ENCODE measurements at places on chromosomes 3 and 15.

DNA sequence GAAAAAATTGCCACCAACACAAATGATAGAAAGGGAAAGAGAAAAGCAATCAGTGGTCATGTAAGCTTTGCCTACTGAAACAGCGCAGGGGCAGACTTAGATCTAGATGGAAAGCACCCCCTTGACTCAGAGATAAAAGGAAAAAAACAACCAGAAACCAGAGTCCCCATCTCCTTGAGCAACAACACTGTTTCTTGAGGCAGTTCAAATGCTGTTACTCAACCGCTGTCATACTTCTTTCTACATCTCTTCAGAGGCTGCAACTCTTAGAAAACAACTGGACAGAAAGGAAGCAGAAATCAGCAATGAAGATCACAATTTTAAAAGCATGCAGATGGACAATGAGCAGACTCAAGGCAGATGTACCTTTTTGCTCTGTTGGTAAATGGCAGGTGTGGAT is 36.5 kb downstream of the FSIP1 start:
- no peak for DNase-seq

GRCh38 chr15:38049891-38050290 is 115.5 kb downstream of the TMCO5A start:
- no peak for DNase-seq

DNA sequence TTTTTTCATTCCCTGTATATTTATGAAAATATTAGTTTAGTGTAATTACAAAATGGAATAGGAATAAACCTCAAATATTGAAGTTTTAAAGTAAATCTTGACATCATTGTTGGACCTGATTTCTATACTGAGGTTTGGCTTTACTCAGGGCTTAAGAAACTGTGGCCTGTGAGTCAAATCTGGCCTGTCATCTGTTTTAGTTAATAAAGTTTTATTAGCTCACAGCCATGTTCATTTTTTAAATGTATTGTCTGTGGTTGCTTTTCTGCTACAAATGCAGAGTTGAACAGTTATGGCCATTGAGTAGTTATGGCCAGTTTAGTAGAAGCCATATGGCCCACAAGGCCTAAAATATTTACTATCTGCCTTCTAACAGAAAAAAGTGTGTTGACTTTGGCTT is 80.7 kb downstream of the DIPK2A start:
- no peak for DNase-seq

- DNase-seq, result no peak
These were observed at the start of gene ANKRD63 for GRCh38 chr15:40282869-40283614. Gene ANKRD63, minus strand, starts transcription at chr15:40283064. Its CDS starts 478 bp downstream, at chr15:40282586.

DNA sequence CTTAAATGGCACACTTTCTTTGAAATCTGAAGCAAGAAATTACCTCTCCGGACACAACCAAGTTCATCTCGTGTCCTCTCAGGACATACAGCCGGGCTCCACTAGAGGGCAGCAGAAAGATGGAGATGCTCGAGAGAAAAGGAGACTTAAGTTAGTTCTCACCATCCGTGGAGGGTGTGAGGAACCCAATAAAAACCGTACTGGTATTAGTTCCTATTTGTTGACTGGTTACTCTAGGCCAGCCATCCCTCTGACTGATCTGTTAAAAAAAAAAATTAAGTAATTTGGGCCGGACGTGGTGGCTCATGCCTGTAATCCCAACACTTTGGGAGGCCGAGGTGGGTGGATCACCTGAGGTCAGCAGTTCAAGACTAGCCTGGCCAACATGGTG is 7.9 kb upstream of the CYP11A1 start:
- peak; percentile 65 for DNase-seq

- no peak for DNase-seq
These were observed 226.8 kb downstream of the NTRK3 start for GRCh38 chr15:88029696-88030095.
